Stimulated activated CD8-positive, alpha-beta memory T cell treated with anti-CD3 and anti-CD28 coated beads, Interleukin-15, amount 100 ng/mL, for 1 hour (primary cell): ENCODE measurements at places on chromosomes 13 and 19.

DNA sequence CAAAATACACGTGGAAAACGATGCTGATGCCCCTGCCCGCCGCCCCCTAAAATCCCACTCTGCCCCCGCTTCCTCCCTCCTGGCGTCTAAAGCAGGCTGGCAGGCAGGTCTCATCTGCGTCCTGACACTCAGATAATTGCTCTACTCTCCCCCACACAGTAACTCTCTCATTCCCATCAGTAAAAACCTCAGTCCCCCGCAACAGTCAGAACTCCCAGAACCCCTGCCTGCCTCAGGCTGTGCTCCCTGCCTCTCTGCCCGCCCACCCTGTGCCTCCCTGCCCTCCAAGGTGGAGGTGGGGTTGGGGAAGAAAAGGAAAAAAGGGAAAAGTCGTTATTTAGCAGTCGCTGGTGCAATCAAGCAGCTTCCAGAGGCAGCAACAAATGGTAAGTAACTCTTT is 473.7 kb downstream of the EFNB2 start:
- no peak for DNase-seq

- DNase-seq, result no peak
Measured at GRCh38 chr13:65638572-65639168, 1591.5 kb downstream of the PCDH9 start.

GRCh38 chr13:41458761-41459431 is 1.5 kb downstream of the RGCC start:
- DNase-seq, result peak; percentile 49

DNA sequence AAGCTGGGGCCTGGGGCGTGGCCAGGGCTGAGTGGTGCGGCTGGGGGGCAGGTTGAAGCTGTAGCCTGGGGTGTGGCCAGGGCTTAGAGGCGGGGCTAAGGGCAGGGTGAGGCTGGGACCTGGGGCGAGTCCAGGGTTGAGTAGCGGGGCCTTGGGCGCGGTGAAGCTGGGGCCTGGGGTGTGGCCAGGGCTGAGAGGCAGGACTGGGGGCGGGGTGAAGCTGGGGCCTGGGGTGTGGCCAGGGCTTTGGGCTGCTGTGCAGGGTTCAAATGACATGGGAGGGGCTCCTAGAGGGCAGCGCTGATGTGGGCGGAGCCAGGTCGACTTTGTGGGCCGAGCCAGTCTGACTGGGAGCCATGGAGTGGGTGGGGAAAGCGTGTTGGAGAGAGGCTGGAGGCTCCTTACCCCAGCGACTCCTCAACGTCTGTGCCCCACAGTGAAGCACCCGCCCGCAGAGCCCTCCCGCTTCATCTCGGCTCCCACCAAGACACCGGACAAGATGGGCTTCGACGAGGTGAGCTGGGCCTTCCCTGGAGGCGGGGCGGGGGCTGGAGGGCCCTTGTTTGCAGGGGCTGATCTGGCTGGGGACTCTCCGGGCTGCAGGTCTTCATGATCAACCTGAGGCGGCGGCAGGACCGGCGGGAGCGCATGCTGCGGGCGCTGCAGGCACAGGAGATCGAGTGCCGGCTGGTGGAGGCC is 21.5 kb downstream of the COLGALT1 start:
- no peak for DNase-seq

GRCh38 chr19:35786299-35787160 is 11.2 kb downstream of the ARHGAP33 start:
- DNase-seq, result no peak

DNA sequence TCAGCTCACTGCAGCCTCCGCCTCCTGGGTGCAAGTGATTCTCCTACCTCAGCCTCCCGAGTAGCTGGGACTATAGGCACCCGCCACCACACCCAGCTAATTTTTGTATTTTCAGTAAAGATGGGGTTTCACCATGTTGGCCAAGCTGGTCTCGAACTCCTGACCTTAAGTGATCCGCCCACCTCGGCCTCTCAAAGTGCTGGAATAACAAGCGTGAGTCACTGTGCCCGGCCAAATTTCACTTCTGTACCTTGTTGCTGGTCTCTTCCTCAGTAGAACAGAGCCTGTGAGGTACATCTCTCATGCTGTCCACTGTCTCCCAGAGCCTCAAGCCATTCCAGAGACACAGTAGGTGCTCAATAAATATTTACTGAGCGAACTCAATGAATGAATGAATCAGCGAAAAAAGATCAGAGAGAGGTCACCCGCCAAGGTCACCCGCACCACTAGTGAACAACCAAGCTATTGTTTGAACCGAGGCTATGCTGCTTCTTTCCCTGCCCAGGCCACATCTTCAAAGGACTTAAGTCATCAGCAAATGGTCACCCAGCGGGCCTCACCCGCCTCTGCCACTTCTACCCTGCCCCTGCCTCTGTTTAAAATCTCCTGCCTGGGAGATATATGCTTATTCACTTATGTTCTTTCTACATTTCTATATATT is 9.3 kb downstream of the TMEM143 start:
- no peak for DNase-seq

- DNase-seq, result no peak
Measured at GRCh38 chr19:45508417-45508860, 1.2 kb downstream of the VASP start.

- no peak for DNase-seq
Measured at GRCh38 chr13:30196025-30196424, 111.3 kb downstream of the KATNAL1 start.

- DNase-seq, result no peak
Measured at GRCh38 chr19:4571305-4571917, 11.9 kb upstream of the SEMA6B start.

- no peak for DNase-seq
Measured at GRCh38 chr19:7415163-7415856, 66.6 kb downstream of the ARHGEF18 start.
